ENCODE measurements at places on chromosomes 16 and 17.
A peak's percentile ranks its signal among the peaks of the same experiment; 100 is the strongest.

- no peak for DNase-seq
Observed at GRCh38 chr17:57518587-57519581, 226.2 kb downstream of the CCDC182 start.

DNA sequence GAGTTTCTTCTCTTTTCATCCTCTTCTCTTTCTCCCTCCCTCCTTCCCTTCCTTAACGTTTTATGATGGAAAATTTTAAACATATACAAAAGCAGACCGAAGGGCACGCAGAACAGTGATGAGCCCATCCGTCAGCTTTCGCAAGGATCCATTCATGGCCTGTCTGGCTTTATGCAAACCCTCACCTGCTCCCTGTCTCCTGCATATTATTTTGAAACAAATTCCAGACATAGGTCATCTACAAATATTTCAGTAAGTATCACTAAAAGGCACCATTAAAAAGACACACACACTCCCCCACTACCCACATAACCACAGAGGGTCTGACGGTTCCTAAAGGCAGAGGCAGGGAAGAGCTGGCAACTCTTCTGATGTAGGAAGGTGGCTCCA lies 235.0 kb downstream of the NTN1 start:
- no peak for DNase-seq

DNA sequence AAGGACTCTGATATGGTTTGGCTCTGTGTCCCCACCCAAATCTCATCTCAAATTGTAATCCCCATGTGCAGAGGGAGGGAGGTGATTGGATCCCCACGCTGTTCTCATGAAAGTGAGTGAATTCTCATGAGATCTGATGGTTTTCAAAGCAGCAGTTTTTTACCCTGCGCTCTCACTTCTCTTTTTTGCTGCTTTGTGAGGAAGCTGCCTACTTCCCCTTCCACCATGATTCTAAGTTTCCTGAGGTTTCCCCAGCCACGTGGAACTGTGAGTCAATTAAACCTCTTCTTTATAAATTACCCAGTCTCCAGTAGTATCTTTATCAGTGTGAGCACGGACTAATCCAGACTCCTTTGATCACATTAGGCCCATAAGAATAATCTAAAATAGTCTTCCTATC lies 719.7 kb upstream of the CDH8 start:
- peak; percentile 30 for DNase-seq

DNA sequence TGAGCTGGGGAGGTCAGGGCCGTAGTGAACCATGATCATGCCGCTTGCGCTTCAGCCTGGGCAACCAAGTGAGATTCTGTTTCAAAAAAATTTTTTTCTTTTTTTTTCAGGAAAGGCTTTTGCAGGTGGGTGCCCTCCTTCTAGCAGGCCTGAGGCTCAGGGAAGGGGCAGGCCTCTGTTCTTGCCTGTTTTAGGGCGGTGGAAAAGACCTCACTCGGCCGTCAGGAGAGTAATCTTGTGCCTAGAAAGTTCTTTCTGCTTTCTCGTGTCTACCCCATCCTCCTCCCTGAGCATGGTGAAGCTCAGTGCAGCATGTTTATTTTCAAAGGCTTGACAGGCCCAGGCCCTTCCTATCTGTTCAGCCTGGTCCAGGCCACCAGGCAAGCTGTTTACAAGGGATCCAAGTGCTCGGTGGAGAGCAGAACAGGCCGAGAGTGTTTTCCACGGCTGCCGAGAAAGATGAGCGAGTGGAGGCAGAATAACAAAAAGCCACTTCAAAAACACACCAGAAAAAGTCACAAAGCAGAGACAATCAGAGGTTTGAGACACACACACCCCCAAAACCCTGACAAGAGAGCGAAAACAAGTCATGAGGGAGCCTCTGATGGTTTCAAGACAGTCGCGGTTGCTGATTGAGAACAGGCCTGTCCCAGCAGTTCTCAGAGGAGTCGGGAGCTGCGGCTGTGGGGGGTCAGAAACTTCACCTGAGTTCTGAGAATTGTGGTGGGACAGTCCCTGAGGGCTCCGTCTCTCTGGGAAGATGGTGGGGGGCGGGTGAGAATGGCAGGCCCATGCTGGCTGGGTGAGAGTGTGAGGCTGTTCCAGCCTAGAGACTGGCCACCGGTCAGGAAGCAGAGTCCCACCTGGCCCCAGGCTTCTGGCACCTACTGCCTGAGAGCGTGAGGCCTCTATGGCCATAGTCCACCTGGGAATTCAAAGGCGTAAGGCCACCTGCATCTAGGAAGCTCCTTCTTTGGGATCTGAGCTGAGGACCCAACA lies 37.5 kb upstream of the CCR7 start:
- DNase-seq = no peak

Measured in RPMI8226 (cell line).